CD8-positive, alpha-beta memory T cell (primary cell): ENCODE measurements at places on chromosomes 7 and 10.
A peak's percentile ranks its signal among the peaks of the same experiment; 100 is the strongest.

DNA sequence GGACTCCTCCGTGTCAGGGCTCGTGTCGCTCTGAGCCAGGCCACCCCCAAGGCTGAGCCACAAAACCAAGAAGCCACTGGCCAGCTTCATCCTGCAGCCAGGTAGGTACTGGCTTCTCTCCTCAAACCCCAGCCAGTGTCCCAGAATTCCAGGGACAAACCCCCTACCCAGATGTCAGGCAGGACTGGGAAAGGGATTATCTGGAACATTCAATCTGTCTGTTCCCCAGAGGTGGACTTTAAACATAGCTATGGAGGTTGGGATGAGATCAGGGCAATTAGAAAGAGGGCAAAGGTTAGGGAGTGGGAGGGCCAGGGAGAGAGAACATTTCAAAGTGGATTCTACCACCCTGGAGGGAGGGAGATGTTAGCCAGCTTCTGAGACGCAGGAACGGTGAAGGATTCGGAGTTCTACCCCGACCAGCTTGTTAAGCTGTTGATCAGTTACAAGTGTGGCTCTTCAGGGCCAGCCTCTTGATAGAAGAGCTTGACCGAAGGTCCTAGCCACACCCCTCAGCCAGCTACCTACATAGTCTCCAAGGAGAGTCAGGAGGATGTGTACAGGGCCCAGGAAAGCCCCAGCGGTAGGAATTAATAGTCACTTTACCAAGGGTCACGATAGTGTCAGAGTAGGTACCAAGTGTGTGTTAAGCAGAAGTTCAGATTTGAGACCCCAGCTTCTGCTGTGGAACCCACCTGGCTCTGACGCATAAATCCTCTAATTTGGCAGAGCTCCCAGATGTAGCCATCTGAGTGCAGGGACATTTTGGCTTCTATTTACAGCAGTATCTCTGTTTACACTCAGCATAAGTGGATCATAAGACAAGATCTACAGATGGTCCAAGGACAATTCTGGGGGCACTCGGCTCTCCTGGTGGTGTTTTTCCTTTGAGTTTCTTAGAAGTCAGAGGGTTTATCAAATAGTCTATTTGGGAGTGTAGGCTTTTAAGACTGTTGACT lies at the start of gene PLA2G12B:
TSS of gene PLA2G12B (minus strand) at position 211 of the 959 bp plus-strand sequence. CDS start at position 90, 121 bp downstream.
- no peak for DNase-seq
- H3K4me1 ChIP-seq, result no peaks in the 10 kb centered on the region
- no peaks in the 10 kb centered on the region for H3K36me3 ChIP-seq
- H3K4me3 ChIP-seq, result no peak within 1 kb of the TSS
- no peak within 1 kb of the TSS for H3K27ac ChIP-seq

- H3K36me3 ChIP-seq, result no peaks in the 10 kb centered on the region
- H3K4me1 ChIP-seq, result no peaks in the 10 kb centered on the region
- no peak for DNase-seq
- H3K4me3 ChIP-seq, result no peak overlapping the region
- no peaks in the 10 kb centered on the region for H3K27me3 ChIP-seq
These were observed 71.3 kb downstream of the HDAC9 start for GRCh38 chr7:18566829-18567228.

DNA sequence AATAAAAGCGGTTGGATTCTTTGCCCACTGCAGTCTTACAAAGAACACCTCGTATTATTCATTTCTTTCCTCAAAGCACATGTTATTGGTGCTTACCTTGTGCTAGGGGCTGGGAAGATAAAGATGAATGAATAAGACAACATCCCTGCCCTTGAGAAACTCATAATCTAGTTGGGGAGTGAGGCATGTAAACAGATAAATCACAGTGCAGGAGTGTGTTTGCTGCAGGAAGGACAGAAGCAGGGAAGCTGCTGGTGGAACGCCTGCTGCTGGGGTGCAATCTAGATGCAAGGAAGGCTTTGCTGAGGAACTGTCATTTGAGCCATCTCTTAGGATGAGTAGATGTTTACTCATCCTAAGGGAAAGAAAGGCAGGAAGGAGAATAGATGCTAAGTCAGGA lies 135.6 kb downstream of the TMEM178B start:
- H3K27me3 ChIP-seq, result no peaks in the 10 kb centered on the region
- no peaks in the 10 kb centered on the region for H3K36me3 ChIP-seq
- H3K4me1 ChIP-seq, result no peaks in the 10 kb centered on the region

- no peak overlapping the region for H3K27ac ChIP-seq
- H3K4me1 ChIP-seq, result no peaks in the 10 kb centered on the region
- H3K36me3 ChIP-seq, result no peaks in the 10 kb centered on the region
- no peaks in the 10 kb centered on the region for H3K27me3 ChIP-seq
- DNase-seq, result no peak
These were observed 84.6 kb upstream of the ZNF438 start for GRCh38 chr10:31116226-31116625.

DNA sequence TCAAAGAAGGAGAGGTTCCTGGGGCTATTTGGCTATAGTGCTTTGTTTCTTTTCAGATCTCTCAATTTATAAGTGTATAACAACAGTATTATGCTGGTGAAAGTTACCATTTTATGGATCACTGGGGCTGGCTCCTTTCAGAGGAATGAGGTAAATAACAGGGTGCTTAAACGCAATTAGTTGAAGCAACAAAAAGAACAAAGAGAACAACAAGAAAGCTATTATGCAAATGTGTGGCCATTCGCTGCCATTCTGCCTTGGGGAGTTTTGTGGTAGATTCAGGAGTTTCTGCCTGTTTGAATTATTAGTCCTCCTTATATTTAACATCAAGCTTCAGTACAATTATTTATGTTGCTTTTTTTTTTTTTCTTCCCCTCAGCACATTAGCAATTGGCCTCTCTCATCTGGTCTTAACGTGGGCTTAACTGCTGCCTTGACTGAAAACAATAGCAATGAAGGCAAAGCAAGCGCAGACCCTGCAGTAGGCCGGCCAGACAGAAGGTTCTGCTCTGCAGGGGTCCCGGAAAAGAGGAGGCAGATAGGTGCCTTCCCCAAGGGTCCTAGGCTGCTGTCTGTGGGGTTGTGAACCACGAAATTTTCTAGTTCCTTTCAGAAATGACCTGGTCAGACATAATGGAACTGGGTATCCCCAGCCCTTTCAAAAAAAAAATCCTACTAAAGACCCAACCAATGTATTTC lies 339.9 kb upstream of the PODXL start:
- H3K4me3 ChIP-seq, result no peak overlapping the region
- H3K36me3 ChIP-seq, result no peaks in the 10 kb centered on the region
- H3K4me1 ChIP-seq, result no peaks in the 10 kb centered on the region

GRCh38 chr10:33434933-33435332 lies 100.5 kb upstream of the NRP1 start:
- no peaks in the 10 kb centered on the region for H3K4me1 ChIP-seq
- H3K4me3 ChIP-seq, result no peak overlapping the region
- no peak for DNase-seq
- H3K27me3 ChIP-seq, result no peaks in the 10 kb centered on the region

DNA sequence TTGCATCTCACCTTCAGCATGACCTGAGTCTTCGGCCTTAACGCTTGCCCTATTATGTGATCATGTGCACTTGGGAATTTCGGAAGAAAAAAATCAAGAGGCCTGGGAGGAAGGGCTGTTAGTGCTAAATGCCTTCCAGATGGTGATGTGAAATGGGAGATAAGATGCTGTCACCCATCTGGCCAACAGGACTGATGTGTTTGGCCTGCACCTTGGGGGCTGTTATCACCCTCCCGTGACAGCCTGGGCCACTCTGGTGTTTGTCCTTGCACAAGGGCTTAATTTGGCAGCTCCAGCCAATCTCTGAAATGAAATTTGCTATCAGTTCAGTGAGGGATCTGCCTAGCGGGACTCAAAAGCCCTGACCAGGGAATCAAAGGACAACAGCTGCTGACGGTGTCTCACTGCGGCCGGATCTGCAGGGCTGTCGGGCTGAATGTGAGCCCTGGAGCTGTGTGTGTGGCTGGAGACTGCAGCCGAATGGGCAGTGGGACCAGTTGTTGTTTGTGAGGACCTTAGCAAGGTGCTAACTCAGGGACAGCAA lies 131.4 kb upstream of the BTBD16 start:
- no peak for DNase-seq
- H3K27ac ChIP-seq, result no peak overlapping the region
- no peak overlapping the region for H3K4me3 ChIP-seq
- no peaks in the 10 kb centered on the region for H3K36me3 ChIP-seq

DNA sequence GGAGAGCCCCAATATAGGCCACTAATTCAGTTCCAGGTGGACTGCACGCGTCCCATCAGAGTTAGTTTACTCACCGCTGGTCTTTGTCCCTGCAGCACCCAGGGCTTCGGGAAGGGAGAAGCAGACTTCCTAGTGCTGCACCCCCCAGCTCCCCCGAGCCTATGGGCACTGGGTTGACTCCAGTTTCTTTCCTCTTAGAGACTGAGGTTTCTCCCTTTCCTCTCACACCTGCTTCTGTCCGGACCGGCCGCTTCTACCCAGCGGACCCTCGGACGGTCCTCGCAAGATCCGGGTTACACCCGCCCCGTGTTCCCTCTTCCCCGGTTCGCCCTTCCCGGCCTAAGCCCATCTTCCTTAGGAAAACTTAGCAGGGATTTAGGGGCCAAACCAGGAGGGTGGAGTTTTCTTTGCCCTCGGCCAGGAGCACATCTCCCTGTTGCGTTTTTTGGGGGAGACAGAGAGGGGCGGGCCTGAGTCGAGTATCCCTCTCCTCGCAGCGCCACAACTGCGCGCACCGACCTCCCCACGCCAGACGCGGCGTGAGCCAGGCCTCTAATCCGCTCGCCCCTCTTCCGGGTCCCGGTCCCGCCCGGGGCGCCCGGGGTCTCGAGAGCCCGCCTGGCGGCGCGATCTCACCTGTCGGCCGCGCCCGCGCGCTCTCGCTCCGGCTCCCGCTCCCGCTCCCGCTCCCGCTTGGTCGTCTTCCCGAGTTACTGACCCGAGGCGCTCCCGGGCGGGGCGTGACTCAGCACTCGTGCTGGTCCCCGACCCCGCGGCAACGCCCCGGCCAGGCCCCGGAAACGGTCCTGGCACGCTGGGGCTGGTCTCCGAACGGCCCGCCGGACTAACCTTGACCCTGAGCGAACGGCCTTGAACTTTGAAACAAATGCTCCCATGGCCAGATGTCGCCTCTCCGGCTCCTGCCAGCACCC lies at the start of gene AIFM2:
TSS of gene AIFM2 (minus strand) at position 728 of the 932 bp plus-strand sequence. CDS start 8,741 bp downstream, outside the sequence.
- H3K4me1 ChIP-seq, result peaks cover 11% of the 10 kb centered on the region
- peak within 1 kb of the TSS; percentile 77 for H3K4me3 ChIP-seq
- H3K27me3 ChIP-seq, result no peaks in the 10 kb centered on the region
- peak; percentile 22 for DNase-seq
- H3K27ac ChIP-seq, result peak within 1 kb of the TSS; percentile 54

- no peak for DNase-seq
- no peak overlapping the region for H3K27ac ChIP-seq
- H3K4me1 ChIP-seq, result no peaks in the 10 kb centered on the region
- no peak overlapping the region for H3K4me3 ChIP-seq
- H3K27me3 ChIP-seq, result no peaks in the 10 kb centered on the region
- no peaks in the 10 kb centered on the region for H3K36me3 ChIP-seq
These were observed 117.7 kb upstream of the PTPRZ1 start for GRCh38 chr7:121755286-121755685.

- no peak overlapping the region for H3K27ac ChIP-seq
- DNase-seq, result no peak
These were observed 74.2 kb downstream of the JAZF1 start for GRCh38 chr7:28106321-28106829.

GRCh38 chr7:71459132-71459531 lies 327.2 kb downstream of the GALNT17 start:
- H3K4me3 ChIP-seq, result no peak overlapping the region
- no peaks in the 10 kb centered on the region for H3K27me3 ChIP-seq
- H3K4me1 ChIP-seq, result no peaks in the 10 kb centered on the region
- DNase-seq, result no peak

DNA sequence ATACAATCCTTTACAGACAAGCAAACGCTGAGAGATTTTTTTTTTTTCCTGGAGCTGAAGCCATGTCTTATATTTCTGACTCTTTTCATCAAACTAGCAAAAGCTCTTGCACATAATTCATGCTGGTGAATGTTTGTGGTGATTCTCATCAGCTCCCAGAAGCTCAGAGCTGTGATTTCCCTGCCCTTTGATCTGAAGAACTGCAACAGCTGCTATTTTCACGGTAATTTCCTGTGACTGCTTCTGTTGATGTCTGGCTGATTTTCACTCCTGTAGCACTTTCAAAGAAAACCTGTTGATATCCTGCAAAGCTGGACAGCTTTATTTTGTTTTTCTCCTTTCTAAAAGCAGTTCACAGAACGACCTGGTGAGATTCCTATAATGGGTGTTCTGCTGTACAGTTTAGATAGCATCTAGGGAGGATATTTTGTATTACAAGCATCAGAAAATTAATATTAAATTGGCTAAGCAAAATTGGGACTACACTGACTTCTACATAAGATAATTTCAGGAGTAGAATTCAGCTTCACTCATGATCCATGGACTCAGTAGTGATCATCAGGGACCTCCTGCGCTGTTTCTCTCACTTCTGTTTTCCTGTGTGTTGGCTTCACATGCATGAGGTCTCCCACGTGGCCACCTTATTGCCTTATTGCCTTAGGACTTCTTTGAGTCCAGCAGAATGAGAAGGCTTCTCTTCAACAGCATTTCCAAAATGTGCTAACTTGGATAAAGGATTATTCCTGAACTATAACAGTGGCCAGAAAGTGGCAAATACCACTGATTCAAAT lies 1111.6 kb upstream of the SORCS1 start:
- no peak overlapping the region for H3K27ac ChIP-seq
- no peak for DNase-seq
- H3K27me3 ChIP-seq, result no peaks in the 10 kb centered on the region

- no peak overlapping the region for H3K27ac ChIP-seq
- no peaks in the 10 kb centered on the region for H3K36me3 ChIP-seq
- H3K4me3 ChIP-seq, result no peak overlapping the region
- no peaks in the 10 kb centered on the region for H3K4me1 ChIP-seq
- no peaks in the 10 kb centered on the region for H3K27me3 ChIP-seq
These were observed 159.3 kb upstream of the CNTNAP2 start for GRCh38 chr7:145957160-145957890.

DNA sequence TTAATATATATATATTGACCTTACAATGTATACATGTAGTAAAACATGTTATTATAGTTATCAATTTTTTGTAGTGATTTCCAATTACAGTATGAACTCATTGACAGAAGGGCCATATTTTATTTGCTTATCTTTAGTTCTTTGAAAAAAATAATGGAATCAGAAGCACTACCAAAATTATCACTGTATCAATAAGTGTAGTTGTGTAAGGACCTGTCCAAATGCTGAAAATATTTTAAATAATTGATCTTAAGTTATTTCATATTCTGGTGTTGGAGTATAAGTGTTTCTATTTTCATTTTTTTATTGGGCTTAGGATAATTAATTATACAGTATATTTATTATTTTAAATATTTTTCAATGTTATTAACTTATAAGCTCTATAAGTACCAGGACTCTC lies 8.5 kb upstream of the DGKB start:
- H3K4me1 ChIP-seq, result no peaks in the 10 kb centered on the region
- DNase-seq, result no peak
- no peak overlapping the region for H3K4me3 ChIP-seq
- no peak overlapping the region for H3K27ac ChIP-seq

DNA sequence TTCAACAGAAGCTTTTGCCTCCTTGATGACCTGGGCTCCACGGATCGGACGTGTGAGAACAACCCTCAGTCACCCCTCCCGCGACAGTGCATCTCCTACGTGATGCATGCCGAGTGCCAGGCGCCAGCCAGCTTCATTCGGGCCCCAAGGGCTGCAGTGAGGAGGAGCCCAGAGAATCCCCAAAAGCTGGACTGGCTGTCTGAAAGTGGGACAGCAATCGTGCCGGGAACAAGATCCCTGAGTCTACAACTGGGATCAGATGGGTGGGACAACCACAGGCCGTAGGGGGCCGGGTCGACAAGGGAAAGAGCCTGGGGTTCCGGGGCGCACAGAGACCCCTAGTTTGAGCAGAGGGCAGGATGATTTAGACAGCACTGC lies 27.2 kb downstream of the EBF3 start:
- H3K36me3 ChIP-seq, result no peaks in the 10 kb centered on the region
- no peak for DNase-seq
- no peaks in the 10 kb centered on the region for H3K4me1 ChIP-seq
- no peak overlapping the region for H3K4me3 ChIP-seq
